ENCODE measurements at places on chromosomes 7 and 10. TPM values are rescaled to one million over a fixed set of nuclear protein-coding genes. Genes with fewer than 3 reads are reported as not detected.

DNA sequence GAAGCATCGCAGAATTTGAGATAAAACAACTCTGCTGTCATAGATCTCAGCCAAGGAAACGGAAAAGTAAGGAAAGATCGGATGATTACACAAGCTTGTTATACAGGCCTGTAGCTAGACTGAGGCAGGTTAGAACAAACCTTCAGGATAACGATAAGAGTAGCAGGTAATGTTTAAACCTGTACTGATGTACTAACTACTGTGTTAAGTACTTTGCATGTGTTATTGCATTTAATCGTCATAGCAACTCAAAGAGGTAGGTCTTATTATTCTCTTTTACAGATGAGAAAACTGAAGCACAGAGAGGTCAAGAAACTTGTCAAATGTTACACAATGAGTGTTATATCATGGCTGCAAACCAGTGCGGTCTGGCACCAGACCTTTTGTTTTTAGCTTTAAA, 352.5 kb downstream of the GPAM start:
- DNase-seq: no peak

DNA sequence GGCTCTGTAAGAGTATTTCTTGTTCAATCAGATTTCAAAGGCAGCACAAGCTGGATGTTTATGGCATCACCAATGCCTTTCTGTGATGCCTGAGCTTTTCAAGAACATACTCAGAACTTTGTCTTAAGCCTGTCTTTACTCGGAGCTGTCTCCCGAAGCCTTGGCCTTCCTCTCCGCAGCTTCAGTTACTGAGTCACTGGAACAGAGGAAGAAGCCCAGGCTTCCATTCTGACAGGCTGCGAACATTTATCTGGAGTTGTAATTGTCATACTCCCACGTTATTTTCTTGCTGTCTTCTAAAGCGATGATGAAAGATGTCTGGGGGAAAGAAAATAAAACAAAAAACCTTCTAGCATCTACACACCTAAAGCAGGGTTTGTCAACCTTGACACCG, 43.9 kb downstream of the GRK5 start:
- no peak for DNase-seq

- DNase-seq: no peak
These were observed 249.0 kb upstream of the PPP2R2D start for GRCh38 chr10:131651674-131652437.

Gene AKR1D1
- total RNA-seq: not detected

GRCh38 chr10:17665747-17666146, 21.8 kb downstream of the STAM start:
- DNase-seq: no peak

DNA sequence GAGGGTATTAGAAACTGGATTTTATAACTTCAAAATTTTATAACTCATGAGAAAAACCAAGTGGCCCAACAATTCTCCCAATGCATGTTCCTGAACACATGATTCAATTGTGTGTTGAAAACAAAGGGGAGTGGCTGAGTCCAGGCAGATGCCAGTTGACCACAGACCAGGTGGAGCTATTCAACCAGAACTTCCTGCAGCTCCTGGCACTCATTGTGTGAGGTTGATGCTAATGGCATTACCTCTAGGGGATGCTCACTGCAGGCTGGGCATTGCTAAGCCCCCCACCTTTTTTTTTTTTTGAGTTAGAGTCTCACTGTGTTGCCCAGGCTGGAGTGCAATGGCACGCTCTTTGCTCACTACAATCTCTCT, 20.3 kb downstream of the MYOF start:
- peak; percentile 49 for DNase-seq

Gene BICC1
- 2.5 TPM for total RNA-seq

GRCh38 chr7:134732728-134733127, 46.7 kb upstream of the CALD1 start:
- no peak for DNase-seq

Gene NKX1-2
- not detected for total RNA-seq

GRCh38 chr7:101567230-101567629, 61.9 kb downstream of the MYL10 start:
- no peak for DNase-seq

DNA sequence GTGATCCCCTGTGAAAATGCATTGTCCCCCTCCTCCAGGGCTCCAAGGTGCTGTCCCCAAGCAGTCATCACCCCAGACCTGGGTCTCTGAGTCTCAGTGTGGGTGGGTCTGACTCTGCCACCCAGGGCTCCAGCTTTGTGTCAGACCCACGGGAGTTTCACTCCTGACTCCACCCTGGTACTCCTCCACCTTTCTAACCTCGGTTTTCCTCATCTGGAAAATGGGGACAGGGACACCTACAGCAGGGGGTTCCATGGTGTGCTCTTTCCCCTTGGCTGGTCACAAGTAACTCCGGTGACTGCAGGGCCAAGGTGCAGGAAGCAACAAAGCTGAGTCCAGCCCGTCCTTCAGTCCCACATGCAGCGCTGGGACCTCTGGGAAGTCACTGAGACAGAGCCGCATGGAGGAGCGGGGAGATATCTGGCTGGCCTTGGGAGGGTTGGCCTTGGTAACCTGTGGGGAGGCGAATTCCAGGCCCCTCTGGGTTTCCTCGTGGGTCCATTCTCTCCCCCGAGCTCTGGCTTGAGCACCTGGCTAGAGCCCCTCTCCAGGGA, 41.8 kb upstream of the RABGEF1 start:
- no peak for DNase-seq

DNA sequence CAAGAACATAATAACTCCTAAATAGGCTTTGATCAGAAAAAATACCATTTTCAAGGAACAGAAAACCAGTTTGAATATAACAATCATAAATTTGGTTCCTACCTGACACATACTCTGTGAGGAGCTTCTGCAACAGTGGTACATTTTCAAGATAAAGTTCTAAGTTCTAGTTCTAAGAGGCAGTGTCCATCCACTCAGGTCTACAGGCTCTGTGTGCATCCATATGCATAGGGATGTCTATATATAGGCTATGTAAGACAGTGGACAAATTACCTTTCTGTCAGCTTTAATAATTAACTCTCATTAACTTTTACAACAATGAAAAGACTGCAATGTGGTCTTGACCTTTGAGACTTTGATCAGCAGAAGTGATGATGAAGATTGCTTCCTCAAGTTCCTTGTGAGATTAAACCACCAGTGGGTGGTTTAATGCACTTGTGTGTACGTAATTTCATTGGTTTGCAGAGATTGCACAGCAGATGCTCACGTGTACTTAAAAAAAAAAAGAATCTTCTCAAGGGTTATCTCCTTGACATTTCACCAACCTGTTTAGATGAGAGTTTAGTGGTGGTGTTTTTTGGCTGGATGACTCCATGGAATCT, at the start of gene SLC26A3:
Gene SLC26A3 (minus strand): TSS at position 215 of the 602 bp plus-strand sequence. CDS start 8,714 bp downstream, outside the sequence.
- no peak for DNase-seq

DNA sequence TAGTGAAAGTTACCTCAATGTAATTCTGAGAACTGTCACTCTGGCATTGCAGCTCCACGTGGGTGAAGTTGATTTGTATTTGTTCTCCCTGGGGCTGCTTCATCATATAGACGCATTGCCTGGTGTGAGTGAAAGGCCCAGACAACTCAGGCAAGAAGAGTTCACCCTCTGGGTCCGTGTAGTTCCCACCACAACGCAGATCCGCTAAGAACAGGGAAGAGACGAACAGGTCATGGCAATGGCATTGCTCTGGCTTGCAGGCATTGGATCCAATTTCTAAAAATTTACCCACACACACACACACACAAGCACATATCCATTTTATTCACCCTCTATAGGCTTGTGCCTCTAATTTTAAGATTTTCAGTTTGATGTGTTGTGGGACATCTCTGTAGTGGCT, 45.4 kb downstream of the CUBN start:
- no peak for DNase-seq

GRCh38 chr7:47314728-47315607, 266.9 kb downstream of the TNS3 start:
- no peak for DNase-seq

GRCh38 chr7:84390845-84391244, 196.3 kb upstream of the SEMA3A start:
- no peak for DNase-seq

- no peak for DNase-seq
These were observed 43.4 kb downstream of the BPGM start for GRCh38 chr7:134690016-134690415.

Gene DPCD
- 12.9 TPM for total RNA-seq

- no peak for DNase-seq
These were observed 95.7 kb downstream of the CTTNBP2 start for GRCh38 chr7:117777335-117778142.

DNA sequence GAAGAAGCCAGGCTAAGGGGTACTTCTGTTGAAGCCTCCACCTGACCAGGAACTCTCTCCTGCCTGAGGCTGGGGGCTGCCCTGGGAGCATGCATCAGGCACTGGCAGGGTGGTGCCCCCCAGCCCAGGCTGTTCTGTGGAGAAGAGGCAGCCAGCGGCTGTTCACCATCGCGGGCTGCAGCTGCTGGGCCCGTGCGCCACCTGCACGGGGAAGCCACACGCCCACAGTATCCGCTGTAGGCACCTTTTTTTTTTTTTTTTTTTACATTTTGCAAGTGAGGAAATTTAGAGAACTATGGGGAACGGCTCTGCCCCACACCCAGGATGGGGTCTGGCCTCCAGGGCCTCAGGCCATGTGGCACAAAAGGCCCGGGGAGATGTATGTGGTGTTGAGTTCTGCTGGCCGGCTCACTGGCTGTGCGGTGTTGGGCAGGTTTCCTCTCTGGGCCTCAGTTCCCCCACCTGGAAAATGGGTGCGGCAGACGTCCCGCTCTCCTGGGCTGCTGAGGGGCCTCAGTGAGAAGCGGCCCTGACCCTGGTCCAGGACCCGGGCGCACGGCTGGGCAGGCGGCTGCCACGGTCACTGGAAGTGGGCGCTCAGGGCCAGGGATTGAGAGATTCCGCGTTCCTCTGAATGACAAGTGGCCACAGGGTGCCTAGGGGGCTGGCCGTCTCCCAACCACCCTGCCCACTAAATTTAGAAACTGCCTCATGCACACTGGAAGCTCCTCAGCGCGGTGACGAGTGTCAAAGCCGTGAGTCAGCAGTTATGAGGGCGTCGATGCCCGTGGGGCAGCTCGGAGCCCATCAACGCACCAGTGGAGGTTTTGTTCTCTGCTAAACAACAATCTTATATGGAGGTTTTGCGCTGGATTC, 8.8 kb upstream of the INTS1 start:
- peak; percentile 26 for DNase-seq

Gene MLXIPL
- total RNA-seq: 13.2 TPM

GRCh38 chr7:124672011-124672410, 93.6 kb downstream of the GPR37 start:
- no peak for DNase-seq

Gene PHKG1
- 1.5 TPM for total RNA-seq

Gene NUB1
- total RNA-seq: 50.7 TPM

Gene CYP2W1
- 3.6 TPM for total RNA-seq

Gene ASZ1
- total RNA-seq: not detected

DNA sequence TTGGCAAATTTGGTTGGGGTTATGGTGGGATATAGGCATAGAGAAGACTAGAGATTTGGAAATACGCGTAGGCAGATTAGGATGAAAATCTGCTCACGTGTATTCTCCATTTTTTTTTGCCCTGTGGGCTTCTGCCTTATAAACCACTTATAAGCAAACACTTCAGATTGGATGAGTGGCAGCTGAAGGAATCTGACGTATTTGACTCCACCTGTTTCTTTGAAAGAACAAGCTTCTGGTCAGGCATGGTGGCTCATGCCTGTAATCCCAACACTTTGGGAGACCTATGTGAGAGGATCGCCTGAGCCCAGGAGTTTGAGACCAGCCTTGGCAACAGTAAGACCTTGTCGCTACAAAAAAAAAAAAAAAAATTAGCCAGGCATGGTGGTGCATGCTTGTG, 5.1 kb downstream of the STK31 start:
- no peak for DNase-seq

DNA sequence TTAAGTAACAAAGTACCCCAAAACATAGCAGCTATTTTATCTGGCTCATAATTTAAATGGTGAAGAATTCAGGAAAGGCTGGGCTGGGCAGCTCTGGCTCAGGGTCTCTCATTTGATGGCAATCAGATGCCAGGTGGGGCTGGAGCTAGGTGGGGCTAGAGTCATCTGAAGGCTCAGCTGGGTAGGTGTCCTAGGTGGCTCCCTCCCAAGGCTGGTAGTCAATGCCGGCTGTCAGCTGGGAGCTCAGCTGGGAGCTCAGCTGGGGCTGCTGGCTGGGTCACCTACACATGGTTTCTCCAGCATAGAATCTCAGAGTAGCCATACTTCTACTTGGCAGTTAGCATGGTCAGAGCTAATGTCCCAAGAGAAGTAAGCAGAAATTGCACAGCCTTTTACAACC, 34.1 kb downstream of the OSBPL3 start:
- DNase-seq: no peak

DNA sequence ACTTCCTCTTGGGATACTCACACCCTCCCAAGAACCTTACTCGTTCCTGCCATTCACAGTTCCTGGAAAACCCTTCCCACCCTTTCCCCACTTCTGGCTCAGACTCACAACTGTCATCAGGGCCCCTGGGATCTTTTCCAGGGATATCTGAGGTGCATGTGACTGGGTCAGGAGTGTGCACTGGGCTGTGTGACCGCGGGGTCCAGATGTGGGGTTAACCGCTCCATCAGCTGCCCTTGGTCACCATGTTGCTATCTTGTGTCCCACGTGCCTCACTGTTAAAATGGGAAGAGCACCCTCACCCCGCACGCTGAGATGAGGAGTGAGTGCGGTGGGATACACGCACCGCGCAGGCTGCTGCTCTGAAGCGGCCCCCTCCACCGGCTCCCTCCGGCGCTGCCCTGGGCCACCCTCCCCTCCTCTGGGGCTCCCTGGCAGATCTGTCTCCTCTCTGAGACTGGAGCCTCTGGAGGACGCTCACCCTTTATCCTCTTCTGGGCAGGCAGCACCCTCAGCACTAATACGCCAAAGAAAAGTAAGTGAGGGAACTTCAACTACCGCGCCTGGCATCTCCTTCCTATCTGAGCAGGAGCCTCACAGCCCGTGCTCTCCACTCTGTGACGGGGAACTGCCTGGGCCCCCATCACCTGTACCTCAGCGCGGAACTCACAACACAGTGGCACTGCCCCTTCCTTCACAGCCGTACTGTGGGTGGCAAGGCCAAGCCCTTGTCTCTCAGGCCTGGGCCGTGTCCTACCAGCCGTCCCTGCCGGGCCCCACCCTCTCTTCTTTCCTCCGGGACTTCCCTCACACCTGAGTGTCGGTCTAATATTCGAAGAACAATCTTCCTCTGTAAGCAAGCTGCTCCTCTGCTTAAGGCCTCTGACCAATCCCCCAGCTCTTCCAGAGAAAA, 15.6 kb downstream of the COBL start:
- no peak for DNase-seq

- no peak for DNase-seq
These were observed 127.4 kb downstream of the TACC2 start for GRCh38 chr10:122116331-122116730.

DNA sequence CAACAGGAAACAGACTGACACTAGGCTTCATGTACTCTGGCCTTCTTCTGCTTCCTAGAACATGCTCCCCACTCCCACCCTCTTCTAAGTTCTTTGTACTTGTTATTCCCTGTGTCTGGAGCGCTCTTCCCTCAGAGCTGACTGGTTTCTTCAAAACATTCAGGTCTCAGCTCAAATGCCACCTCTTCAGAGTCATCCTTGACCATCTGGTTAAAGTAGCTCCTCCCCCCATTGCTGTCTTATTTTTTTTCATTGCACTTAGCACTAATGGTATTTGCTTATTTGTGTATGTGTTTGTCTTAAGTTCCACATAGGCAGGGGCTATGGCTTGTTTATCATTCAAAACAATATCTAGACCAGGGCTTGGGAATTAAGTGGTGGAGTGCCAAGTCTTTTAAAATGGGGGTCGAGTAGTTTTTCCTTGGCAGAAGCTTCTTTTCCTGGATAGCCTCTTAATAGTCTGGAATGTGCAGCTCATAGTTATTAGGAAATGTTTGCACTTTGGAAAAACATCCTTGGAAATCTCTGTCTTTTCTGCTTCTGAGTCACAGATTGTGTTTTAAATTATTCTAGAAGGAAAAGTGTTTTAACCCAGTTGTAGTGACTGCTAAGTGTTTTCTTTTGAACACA, 60.0 kb downstream of the RALA start:
- no peak for DNase-seq
